ENCODE measurements at places on chromosomes 11 and 22. TPM values are rescaled to one million over a fixed set of nuclear protein-coding genes. Genes with fewer than 3 reads are reported as not detected.

Gene RANGAP1
- 144 TPM for total RNA-seq

DNA sequence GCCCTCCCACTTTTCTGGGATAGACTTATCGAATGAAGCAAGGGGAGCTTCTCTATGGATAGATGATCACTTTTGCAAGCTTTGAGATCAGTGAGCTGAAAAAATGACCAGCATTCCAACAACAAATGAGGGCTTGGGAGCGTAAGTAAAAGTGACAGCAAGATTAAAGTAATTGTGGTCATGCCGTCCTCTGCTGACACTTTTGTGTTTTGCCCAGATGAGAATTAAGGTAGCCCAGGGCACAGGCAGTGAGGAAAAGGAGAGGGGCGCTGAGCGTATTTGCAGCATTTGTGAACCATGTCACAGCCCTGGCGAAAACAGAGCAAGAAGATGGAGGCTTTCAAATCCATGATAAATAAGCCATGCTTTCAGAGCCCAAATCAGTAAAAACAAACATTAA, 24.6 kb upstream of the TMA7B start:
- DNase-seq: no peak

- no peak for DNase-seq
These were observed 814.3 kb downstream of the METTL15 start for GRCh38 chr11:28922386-28922981.

Gene CADM1
- total RNA-seq: 27.3 TPM

Gene TMPRSS13
- 1.1 TPM for total RNA-seq

DNA sequence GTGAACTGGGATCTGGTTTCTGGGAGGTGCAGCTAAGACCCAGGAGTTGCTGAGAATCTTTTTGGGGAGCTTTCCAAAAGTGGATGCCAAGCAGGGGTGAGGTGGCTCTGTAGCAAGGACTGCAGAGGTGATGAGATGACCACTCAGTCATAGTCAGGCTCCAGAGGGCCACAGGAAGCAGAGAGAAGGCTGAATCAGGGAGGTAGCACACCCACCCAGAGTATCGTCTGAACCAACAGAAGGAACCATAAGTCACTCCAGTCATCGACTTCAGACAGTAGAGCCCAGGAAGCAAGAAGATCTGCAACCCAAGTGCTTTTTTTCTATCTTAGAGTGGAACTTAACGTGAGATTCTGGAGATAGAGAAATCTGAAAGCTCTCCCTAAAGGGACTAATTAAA, 335.7 kb upstream of the MPPED2 start:
- DNase-seq: no peak

DNA sequence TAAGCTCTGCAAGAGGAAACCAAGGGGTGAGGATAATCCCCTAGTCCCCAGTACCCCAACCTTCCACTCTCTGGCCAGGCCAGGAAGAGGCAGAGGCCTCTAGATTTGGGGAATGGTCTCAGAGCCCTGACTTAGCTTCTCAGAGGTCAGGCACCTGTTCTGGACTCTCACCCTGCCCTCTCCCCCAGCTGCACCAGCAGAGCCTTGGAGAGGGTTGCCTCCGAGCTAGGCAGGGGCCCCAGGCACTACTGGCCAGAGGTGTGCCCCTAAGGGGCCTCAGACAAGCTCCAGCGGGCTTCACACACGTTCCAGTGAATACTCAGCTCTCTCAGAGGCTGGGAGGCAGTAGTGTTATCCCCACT, 8.0 kb downstream of the FREY1 start:
- no peak for DNase-seq

Gene APOA5
- total RNA-seq: 0.20 TPM

Gene ACTN3
- total RNA-seq: 20.4 TPM

DNA sequence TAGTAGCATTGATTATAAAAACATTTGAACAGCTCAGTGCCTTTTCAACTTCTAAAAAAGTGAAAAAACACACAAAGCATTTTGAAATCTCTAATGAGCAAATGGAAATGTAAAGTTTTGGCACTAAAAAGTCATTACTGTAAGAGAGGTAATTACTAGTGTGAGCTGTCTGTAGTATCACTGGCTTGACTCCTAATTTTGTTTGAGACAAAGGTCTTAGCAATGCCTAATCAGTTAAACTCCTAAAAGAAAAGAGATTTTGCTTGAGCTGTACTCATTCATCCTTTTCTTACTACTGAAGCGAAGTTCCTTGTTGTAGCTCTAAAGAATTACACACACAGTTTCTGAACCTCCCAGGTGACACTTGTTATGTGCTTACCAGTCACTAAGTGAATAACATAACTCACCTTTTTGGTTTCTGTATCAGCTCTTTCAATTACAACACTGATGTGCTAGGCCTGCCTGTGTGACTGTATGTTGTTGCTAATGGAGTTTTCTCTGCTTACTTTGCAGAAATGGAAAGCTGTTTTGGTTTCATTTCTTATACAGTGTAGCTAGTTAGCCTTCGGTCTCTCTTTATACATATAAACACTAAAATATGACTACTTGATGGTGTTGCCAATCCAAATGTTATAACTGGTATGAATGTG, 924.4 kb upstream of the TENM4 start:
- no peak for DNase-seq

- no peak for DNase-seq
These were observed 10.7 kb downstream of the PICK1 start for GRCh38 chr22:38067761-38068360.

DNA sequence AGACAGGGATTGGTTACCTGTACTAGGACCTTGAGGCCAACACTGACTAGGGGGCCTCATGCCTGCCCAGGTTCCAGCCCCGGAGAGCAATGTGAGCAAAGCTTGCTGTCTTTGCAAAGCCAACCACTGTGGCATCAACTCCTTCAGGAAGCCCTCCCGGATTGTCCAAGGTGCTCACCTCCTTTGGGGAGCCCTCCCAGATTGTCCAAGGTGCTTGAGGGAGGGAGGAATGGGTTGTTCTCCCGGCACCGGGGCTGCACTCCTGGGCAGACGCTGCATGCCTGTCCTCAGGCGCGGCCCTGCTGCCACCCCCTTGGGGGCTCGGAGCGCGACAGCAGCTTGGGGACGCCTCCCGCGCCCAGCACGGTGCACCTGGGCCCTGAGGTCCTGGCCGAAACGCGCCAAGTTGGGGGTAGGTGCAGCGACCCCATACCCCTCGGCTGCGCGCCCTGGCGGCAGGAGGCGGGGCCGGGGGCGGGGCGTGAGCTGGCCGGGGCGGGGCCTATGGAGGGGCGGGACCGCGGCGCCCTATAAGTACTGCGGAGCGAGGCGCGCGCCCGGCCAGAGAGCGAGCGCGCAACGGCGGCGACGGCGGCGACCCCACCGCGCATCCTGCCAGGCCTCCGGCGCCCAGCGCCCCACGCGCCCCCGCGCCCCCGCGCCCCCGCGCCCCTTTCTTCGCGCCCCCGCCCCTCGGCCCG, at the start of gene CD81:
TSS of gene CD81 (plus strand) at position 560 of the 701 bp plus-strand sequence. CDS start 240 bp downstream, outside the sequence.
- DNase-seq: peak; percentile 53

DNA sequence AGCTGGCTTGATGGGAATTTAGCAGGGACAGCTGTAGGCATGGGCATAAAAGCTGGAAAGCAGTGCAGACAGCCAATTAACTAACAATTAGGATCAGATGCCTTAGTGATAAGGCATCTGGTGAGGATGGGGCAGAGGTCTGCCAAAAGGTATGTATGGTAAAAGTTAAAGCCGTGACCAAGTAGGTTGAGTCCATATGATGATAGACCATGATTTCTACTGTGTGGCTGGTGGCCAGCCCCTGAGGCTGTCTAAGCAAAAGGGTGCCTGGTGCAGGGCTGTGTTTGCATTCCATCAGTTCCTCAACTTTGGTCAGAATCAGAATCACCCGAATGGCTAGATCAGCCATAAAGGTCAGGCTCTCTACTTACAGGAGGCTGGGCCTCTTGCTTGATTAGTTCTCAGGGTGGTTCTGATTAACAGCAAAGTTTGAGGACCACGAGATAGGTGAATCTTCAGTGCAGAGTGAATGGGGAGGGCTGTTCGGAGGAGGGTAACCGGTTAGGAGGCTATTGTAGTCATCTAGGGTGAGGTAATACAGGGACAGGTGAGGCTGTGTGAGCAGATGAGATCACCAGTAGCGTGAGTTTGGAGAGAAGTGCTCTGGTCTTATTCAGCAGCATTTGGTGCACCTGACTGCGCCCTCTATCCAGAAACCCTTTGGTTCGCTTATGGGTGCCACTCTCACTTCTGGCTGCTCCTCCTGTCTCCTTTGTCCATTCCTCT, 27.2 kb downstream of the PPFIBP2 start:
- DNase-seq: no peak

Gene TUB
- total RNA-seq: 32.1 TPM

DNA sequence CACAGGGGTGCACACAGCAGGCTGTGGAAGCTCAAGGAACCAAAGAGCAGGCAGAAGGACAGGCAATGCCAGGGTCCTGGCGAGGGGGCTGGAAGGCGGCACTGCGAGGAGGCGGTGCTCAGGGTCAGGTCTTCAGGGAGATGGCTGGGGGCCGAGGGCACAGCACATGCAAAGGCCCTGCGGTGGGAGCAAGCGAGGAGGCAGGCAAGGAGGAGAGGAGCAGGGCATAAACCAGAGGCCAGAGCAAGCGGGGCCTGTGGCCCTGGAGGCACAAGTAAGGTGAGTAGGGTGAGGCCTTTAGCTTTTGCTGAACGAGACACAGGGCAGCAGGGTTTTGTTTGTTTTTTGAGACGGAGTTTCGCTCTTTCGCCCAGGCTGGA, 126.9 kb downstream of the ARHGAP8 start:
- peak; percentile 4 for DNase-seq

Gene OR2D2
- total RNA-seq: 0.26 TPM

GRCh38 chr11:68900835-68901381, 2.7 kb downstream of the MRPL21 start:
- no peak for DNase-seq

Gene SCGB1D2
- total RNA-seq: not detected

GRCh38 chr11:118059246-118059940, 17.5 kb upstream of the TMPRSS4 start:
- DNase-seq: no peak

Gene MYH9
- total RNA-seq: 277 TPM

- DNase-seq: no peak
These were observed 31.4 kb upstream of the VPREB1 start for GRCh38 chr22:22213231-22213630.

- no peak for DNase-seq
These were observed 68.4 kb downstream of the GGTLC2 start for GRCh38 chr22:22712666-22713365.

DNA sequence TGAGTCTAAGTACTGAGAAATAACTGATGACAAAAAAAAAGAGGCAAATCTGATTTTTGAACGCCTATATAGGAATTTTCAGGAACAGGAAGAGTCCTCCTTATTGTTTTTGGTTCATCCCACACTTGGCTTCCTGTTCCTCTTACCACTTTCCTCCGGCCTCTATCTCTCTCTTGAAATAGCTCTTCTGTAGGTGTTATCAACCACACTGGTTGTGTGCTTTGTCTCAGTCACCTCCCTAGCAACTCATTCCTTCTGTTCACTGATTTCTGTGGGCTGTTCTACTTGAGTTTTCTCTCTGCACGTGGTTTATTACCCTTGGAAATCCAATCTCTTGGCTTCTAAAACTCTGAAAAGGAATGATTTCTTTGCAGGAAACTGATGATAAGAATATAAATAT, 78.7 kb upstream of the C11orf87 start:
- no peak for DNase-seq

Gene MMP3
- not detected for total RNA-seq

- no peak for DNase-seq
These were observed 24.4 kb downstream of the ARHGAP8 start for GRCh38 chr22:44776605-44777363.

Gene KCNJ1
- total RNA-seq: 0.16 TPM

- DNase-seq: no peak
These were observed 400.5 kb downstream of the NELL1 start for GRCh38 chr11:21069909-21070308.

DNA sequence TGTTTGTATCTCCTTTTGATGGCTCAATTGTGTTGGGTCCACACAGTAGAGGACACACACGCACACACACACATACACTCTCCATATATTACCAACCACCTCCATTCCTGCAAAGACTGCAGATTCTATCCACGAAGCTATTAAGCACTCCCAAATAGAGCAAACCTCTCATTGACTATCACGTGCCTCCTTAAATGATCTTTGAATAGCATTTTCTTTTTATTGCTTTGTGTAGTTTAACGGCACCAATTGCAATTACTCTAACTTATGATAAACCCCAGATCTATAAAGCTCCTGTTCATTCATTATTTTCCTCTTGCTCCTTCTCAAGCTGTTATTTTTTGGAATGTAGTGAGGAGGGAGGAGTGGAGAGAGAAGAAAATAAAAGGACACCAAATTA, 204.7 kb downstream of the ST3GAL4 start:
- no peak for DNase-seq

- no peak for DNase-seq
These were observed 197.8 kb downstream of the ETS1 start for GRCh38 chr11:128389461-128389976.

GRCh38 chr22:40463017-40463631, 92.7 kb downstream of the SGSM3 start:
- DNase-seq: no peak

DNA sequence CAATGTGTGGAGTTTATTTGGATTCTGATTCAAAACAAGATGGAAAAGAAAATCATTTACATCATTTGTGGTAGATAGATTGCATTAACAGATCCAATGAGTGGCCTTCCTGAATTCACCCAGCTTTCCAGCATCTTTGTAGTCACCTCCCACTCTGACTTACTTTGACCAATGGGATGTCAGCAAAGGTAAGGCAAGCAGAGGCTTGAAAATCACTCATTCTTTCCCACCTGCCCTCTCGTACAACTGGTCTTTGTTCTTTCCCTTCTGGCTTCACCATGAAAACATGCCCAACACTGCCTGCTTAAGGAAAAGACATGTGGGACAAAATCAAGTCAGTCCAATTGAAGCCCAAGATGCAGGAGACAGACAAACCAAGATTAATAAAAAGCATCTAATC, 202.1 kb downstream of the TTC28 start:
- no peak for DNase-seq

Gene BEST1
- total RNA-seq: 0.17 TPM

DNA sequence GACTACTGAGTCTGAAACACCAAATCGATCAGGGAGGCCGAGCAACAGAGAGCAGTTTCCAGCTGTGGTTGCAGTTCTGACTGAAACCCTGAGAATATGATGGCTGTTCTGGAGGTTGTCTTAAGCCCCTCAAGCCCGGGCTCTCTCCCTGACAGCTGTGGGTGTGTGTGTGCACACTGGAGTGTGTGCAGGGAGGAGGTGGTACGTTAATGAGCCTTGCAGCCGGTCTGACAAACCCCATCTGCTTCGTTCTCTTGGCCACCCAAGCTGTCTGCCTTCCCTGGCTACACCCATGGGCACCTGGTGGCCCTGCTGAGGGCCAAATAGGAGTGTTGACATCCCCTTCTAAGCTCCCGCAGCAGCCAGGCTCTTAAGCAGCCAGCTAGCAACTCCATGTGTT, 189.8 kb downstream of the KIRREL3 start:
- DNase-seq: no peak

All from WTC11 (cell line).